MM.1S (cell line): ENCODE measurements at places on chromosomes 5 and 9.

DNA sequence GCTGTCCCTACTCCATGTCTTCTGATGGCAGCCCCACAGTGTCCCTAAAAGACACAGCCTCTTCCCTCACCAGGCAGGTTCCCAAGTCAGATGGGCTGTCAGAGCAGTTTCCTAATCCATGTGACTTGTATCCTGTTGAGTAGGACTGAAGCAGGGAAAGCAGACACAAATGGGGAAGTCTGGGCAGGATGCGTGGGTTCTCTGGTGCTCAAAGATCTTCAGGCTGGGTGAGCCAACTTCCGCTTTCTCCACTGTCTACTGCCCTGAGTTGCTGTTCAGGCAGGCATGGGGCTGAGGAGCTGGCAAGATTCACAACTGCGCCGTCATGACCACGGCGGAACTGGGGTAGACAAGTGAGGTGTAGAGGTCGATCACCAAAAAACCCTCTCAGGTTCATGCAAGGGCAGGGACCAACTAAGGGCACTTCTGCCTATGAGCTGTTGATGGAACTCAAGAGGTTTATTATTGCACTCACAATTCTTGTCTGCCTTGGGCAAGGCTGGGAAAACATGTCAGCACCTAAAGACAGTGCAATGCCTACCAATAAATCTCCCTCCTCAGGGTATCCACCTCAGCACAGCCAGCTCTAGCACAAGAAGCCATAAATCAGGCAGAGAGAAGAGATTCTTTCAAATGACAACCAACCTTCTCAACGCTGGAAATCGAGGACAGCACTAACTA lies 83.4 kb downstream of the RAPGEF1 start:
- peak; percentile 33 for DNase-seq

DNA sequence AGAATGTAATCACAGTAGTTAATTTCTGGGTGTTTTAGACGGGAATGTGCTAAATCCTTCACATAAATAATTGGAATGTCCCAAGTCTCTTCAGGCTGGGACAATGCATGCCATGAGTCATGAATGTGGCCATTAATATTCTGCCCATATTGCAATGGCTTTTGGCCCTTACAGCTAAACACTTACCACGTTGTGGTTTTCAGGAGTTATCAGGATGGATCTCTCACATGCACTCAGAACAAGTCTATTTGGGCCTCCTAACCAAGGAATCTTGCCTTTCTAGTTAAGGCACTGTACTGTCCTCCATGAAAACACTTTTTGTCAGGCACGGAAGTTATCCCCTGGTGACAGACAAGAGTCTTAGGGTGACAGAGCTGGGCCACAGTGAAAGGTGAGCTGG lies 32.7 kb downstream of the PKD2L2 start:
- DNase-seq = no peak

DNA sequence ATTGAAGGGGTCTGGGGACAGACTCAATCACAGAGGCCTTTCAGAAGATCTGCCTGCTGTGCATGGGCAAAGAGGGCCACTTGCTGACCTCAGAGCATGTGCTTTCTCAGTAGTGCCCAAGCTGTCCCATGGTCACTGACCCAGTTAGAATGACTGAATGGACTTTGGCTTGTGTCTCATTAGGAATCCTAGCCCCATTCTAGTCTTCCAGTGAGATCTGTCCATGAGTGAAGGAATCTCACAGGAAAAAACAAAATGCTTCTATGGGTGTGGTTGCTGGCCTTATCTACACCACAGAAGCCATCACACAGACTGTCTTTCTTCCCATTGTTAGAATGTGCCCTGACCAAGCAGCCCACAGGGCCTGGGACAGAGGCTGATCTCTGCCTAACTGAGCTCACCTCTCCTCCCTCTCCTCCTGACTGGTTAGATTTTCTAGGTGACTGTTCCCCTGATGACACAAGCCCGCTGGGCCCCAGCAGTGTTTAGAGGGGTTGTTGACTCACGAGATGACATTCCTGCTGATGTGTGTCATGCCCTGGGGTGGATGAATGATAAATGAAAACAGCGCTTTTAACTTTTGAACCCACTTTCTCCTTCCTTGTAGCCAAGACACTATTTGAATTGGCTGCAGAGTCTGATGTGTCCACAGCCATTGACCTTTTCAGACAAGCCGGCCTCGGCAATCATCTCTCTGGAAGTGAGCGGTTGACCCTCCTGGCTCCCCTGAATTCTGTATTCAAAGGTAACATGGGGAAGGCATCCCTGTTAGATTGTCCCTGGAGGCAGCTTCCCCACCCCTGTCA lies 24.8 kb downstream of the TGFBI start:
- DNase-seq = no peak

- no peak for DNase-seq
These were observed 335.2 kb upstream of the TARS1 start for GRCh38 chr5:33105521-33105941.

GRCh38 chr9:14361074-14361473 lies 47.1 kb upstream of the NFIB start:
- no peak for DNase-seq

DNA sequence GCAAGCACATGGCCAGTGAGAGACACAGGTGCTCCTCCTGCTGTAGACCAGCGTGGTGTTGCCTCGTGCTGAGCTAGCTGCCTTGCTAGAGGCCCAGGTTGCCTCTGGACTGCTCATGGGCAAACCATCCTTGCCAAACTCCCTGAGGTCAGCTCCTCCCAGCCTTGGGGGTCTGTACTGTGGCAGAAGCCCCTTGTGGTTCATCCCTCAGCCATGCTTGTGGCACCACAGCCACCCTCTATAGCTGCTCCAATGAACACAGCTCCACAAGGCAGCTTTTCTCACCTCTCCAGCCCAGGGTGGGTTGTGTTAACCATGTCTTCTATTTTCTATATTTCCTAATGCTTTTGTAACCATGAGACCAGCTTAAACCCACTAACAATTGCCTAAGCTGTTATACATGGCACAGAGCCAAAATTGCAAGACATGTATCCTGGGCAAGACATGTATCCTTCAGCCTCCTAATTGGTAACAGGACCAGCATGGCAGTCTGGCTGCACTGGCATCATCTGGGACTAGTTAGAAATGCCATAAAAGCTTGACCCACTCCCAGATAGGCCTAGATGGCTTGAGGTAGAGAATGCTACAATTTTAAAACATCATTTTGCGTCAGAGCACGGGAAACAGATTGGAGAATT lies 183.1 kb upstream of the S1PR3 start:
- DNase-seq = no peak

DNA sequence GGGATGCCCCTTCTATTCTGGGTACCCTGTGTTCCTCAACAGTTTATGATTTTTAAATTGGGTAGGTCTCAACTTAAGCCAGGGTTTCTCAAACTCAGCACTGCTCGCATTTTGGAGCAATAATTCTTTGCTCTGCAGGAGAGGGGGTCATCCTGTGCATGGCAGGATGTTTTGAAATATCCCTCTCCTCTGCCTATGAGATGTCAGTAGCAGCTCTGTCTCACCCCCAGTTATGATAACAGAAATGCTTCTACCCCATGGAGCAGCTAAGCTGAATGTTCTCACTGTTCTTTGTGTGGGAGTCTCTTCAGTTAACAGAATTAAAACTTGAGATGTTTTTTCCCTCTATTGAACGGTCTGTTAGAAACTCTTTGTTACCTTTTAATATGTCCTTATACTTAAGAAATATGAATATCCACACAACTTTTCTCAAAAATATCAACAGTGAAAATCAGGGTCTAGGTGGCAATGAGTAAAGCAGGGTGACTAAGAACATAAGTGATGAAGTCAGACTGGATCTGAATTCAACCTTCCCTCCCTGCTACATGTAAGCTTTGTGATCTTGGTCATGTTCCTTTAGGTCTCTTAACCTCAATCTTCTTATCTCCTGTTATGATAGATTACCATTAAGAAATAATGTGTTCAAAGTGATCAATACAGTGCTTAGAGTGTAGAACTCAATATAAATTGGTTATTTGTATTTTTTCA lies 89.0 kb downstream of the CAMK4 start:
- DNase-seq = no peak

DNA sequence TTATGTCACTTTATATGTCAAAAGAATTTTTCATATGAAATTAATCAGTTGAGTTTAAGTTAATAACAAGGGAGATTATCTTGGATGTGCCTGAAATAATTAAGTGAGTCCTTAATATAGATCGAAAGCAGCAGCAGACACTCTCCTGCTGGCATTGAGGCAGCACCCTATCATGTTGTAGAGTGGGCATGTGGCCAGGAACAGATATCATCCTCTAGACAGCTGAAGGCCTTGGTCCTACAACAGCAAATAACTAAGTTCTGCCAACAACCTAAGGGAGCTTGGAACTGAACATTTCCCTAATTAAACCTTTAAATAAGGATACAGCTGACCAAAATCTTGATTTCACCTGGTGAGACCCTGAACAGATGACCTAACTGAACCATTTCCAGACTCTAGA lies 25.8 kb upstream of the UGT3A1 start:
- no peak for DNase-seq

GRCh38 chr5:161258438-161258837 lies 288.1 kb downstream of the GABRB2 start:
- no peak for DNase-seq

DNA sequence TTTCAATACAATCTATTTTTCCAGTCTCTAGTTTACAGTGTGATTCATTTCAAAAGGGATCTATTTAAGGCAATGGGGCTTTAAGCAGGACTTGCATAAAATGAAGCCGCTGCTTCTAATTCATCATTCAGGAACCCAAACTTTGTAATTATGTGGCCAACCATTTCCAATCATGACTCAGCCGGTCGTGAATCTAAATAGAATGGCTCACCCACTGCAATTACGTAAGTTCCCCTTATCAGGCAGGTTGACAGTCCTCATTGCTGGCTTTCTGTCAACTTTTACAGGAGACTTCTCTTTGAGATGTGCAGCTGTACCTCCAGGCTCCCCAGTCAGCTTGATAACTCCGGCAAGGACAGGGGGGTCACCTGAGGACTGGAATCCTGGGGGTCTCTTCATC lies 152.8 kb upstream of the DAP start:
- DNase-seq = no peak

DNA sequence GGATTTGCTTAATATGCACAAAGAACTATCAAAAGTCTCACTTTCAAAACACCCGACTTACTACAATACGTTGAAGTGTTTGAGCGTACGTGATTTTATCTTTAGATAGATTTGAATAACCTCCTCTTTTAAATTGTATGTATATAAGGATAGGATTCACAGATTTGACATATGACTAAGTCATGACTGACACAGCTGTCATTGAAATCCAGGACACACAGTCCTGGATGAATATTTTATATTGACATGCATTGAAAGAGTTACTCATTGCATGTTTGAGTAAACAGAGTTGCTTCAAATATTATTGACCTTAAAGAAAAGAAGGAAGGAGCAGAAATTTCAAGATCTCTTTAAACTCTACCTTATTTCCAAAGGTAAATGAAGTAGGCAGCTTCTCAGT lies 3.3 kb downstream of the MUSK start:
- DNase-seq = no peak

DNA sequence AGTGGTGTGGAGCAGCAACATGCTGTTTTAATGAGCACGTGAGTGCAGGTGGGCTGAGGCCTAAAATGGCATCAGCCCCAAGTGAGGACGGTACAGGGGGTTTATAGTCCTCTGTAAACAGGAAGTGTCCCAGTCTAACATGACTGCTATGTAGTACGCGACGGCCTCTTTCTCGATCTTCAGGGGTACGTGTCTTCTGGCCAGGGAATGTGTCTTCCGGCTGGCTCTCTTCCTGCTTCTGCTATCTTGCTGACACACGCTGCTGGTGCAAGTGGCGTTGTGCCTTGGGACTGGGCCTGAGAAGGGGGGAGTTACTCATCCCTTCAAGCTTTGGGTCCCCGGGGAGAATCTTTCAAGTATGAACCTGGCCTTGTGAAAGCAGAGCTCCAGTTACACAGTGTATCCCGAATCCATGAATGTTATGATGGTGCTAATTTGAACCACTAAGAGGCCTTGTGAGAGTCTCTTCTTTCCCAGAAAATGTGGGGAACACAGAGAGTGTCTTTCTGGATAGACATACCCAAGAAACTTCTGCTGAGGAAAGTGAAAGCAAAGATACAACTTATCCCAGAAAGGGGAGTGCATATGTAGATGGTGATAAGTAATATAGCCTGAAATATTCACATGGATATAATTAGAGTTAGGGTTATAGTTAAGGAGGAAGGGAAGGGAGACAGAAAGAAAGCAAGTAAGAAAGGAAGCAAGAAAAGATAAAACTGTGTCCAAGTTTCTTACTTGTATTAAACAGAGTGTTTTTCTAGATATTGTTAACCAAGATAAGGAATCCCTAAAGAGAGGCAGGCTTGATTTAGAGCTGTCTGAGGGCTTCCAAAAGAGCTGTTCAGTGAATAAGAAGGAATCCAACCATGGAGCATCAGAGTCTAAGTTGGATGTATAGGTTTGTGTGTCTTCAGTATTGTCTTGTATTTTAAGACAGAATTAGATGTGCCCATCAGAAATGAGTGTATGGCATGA lies 35.5 kb upstream of the ANXA2R start:
- no peak for DNase-seq

DNA sequence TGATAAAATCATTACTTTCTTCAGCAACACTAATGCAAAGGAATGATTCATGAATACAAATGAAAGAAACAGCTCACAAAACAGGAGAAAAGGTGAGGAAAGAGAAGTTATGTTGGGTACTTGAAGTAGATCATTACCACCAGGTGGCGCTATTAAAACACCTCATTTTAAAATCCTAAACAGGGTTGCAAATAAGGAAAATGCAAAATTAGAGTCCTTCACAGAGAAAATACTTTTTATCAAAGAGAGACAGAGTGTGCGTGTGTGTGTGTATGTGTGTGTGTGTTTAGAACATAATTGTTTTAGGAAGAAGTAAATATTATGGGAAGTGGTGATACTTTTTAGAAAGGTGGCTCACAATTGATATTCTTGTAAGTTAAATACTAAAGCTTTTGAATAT lies 49.5 kb upstream of the CD180 start:
- peak; percentile 71 for DNase-seq

DNA sequence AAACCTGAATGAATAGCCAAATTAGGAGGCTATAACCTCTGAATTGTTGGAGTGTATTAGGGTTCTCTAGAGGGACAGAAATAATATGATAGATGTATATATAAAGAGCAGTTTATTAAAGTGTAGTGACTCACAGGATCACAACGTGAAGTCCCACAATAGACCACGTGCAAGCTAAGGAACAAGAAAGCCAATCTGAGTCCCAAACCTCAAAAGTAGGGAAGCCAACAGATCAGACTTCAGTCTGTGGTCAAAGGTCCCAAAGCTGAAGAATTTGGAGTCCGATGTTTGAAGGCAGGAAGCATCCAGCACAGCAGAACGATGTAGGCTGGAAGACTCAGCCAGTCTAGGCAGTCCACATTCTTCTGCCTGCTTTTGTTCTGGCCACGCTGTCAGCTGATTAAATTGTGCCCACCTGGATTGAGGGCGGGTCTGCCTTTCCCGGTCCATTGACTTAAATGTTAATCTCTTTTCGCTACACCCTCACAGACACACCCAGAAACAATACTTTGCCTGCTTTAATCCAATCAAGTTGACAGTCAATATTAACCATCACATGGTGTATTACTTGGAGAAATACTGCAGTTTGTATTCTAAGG lies 550.6 kb downstream of the CDH10 start:
- DNase-seq = no peak

GRCh38 chr9:116271991-116272390 lies 118.4 kb downstream of the PAPPA start:
- no peak for DNase-seq
